ENCODE measurements at places on chromosomes 5 and 9.

GRCh38 chr5:142668336-142668735, 17.6 kb downstream of the FGF1 start:
- DNase-seq: no peak

DNA sequence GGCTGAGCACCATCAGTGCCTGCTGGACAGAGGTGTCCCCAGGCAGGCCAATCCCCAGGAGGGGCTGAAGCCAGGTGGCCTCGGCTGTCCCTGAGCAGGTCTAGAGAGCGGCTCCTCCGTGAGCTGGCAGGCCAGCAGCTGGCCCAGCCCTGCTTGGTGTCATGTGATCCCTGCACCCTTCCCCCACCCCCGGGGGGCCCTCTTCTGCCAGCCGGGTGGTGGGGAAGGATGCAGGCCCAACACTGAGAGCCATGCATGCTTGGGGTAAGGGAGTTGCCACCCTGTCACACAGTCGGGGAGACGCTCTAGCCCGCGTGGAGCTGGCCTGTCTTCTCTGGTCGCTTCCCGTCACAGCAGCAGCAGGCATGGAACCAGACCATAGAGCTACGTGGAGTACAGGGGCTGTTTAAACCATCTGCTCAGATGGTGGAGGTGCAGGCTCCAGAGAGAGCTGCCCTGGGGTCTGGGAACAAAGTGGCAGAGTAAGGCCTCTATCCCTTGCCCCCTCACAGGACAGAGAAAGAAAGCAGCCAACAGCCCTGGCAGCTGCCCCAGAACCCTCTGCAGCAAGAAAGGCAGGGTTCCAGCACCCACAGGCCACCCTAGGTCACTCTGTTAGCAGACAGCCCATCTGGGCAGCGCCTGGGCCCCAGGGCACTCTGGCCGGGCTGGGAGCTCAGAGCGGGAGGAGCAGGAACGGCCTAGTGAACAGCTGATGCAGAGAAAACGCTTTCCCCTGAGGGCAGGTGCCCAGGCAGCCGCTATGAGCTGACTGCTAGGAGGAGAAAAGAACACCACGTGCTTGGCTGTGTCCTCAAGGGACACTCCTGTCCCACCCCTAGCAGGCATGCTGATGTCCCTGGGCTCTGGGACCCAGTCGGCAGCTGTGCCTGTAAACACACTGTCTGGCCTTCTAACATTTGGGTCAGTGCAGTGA, 6.8 kb downstream of the RALGDS start:
- no peak for DNase-seq

DNA sequence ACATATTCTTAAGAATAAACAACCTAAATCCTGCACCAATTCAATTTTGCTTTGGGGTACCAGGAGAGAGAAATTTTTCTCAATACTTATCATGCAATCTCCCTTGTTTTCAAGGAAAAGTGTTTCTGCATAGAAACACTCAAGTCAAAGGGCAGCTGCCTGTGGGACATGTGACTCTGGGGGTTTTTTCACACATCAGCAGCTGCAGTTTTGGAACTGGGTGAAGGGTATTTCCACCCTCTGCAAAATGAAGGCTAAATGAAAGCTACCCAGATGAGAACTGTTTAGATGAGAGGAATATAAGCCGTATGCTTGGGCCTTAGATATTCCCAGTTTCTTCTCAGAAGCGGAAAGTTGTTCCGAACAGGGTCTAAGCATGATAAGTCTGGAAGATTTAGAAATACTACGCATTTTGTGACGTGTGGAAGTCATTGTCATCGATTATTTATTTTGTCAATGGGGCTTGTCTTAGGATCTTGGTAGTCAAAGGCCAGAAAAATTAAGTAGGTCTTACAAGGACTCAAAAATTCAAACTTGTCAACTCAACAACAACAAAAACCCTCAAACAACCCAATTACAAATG, 64.3 kb upstream of the BOD1 start:
- DNase-seq: no peak

DNA sequence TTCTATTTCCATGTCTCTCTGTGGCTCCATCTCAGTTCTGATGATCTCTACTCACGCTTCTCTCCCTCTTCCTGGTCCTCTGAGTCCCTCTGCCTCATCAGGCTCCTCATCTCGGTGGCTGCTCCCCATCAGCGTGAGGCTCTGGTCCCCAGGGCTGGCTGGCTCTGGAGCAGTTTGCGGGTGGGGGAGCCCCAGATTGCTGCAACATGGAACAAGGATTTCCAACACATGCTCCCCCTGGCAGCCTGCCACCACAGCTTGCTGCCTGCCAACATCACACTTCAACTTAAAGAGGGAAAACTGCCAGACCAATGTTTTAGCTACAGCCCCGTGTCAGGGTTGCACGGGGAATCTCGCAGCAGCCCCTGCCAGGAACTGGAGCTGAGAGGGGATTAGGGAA, 77.2 kb upstream of the NEK6 start:
- no peak for DNase-seq

GRCh38 chr9:38036359-38037084, 32.5 kb downstream of the SHB start:
- DNase-seq: peak; percentile 53

GRCh38 chr9:112015149-112015548, 118.5 kb downstream of the UGCG start:
- DNase-seq: no peak

- DNase-seq: no peak
These were observed 10.4 kb downstream of the TAF11L12 start for GRCh38 chr5:17620627-17621026.

- peak; percentile 7 for DNase-seq
These were observed 693.8 kb downstream of the DNAH5 start for GRCh38 chr5:13250464-13251291.

DNA sequence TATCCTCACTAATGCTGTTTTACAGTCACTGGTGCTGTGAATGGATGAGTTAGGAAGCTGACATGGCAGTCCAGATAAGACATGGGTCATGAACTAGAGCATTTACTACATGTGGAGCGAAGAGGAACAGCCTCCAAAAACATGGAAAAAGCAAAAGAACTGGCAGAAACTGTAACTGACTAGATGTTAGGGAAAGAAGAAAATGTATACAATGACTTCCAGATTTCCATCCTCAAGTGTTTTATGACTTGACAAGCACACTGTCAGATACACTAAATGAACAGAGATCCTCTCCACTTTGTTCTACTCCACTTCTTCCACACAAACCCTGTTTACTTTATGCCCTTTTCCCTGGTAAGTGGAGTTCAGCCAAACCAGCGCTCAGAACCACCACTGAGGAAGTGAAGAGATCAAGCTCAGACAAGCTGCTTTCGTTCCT, 11.5 kb downstream of the HMGCS1 start:
- no peak for DNase-seq

- no peak for DNase-seq
These were observed 388.2 kb downstream of the YTHDC2 start for GRCh38 chr5:113901718-113902117.

DNA sequence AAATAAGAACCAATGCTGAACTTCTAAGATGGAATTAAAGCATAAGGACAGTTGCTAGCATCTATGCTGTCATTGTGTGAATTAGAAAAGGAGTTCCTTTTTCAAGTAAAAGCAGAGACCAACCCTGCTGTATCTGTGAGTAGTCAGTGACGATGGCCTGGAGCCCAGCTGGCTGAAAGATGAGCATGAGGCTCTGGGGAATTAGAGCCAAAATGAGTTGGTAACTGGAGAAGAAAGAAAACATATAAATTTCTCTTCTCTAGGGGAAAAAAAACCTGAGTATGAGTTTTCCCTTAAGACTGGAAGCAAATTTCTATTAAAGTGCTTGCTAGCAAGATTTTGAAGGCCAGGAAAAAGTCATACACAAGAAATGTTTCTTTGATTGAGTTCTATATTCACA, 1.6 kb upstream of the SPZ1 start:
- DNase-seq: peak; percentile 25

GRCh38 chr9:1018121-1018520, 32.0 kb upstream of the DMRT2 start:
- no peak for DNase-seq

GRCh38 chr9:109861918-109862317, 81.9 kb downstream of the PALM2AKAP2 start:
- DNase-seq: no peak

GRCh38 chr5:54717870-54718269, 200.3 kb downstream of the SNX18 start:
- no peak for DNase-seq

DNA sequence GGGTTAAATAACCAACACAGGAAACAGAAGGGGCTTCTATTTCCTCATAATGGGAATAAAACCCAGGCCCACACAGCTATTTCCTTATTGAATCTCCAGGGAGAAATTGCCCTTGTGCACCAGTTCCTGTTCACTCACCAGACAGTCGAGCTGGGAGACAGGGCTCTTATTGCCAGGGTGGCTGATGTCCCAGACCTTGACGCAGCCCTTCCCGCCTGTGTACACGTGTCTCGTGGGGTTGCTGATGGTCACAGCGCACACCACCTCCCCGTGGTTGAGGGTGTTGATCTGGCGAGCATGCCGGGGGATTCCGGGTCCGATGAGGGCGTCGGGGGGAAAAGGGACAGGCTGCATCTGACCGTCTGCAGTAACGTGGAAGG, 96.5 kb downstream of the TLE1 start:
- DNase-seq: no peak

DNA sequence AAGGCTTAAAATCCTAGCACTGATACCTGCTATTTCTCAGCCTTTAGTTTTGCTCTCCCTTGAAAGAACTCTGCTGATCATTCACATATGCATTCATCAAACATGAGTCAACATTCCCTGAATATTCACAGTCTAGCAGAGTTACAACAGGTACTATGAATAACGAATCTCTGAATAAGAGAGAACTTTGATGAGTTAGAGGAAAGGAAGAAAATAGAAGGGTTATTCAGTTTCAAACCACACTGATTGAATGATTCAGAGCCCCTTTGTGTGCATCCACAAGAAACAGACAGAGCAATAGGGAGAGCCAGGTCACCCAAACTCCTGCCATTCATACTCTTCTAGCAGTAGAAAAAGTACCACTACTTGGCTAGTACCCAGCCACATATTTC, 36.0 kb downstream of the FOXD1 start:
- peak; percentile 70 for DNase-seq

DNA sequence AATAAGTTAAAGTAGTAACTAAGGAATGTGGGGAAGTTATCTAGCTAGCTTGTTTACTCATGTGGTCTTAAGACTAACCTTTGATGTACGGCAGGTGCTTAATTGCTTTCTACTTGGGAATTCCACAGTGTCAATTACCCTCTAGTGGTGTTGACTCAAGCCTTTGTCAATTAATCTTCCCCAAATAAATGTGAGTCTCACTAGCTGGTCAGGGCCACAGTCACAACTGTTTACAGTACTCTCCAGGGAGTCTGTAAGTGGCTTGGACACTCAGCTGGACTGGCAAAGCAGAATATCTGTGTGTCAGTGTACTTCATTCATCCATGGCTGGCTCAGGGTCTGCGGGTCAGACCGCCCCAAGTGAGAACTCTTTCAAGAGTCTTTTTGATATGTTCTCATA, 30.8 kb downstream of the SMIM3 start:
- no peak for DNase-seq

GRCh38 chr9:35273591-35273990, 111.8 kb downstream of the UNC13B start:
- DNase-seq: no peak

DNA sequence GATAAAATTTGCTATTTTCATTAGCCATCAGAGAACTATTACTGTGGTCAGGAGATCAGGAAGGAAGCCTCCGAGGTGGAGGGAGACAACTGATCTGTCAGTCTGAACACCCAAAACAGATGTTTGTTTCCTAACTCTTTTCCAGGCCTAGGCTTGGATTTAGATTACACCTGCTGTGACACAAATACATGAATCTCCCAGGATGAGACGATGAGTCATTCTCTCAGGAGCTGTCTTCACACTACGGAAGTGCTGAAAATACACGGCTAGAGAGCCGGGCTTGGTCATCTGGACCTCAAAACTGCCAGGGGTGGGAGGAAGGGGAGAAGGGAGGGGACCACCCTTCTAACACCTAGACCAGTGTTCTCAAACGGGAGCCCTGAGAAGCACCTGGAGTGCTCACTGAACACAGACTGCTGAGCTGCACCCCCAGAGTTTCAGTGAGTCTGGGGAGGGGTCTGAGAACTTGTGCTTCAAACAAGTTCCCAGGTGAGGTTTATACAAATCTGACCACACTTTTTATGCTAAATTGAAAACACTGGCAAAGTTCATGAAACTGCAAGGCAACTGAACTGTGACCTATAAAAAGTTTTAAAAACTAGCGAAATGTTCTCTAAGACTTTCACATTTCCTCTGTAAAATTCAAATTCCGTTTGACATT, 80.3 kb upstream of the EQTN start:
- DNase-seq: no peak

GRCh38 chr5:89047571-89047970, 164.6 kb upstream of the MEF2C start:
- DNase-seq: no peak

GRCh38 chr9:77588271-77588937, 59.7 kb downstream of the GNA14 start:
- DNase-seq: peak; percentile 41

GRCh38 chr5:136058039-136058971, 29.5 kb downstream of the TGFBI start:
- peak; percentile 75 for DNase-seq

GRCh38 chr5:154794525-154795234, 39.5 kb downstream of the LARP1 start:
- peak; percentile 52 for DNase-seq

- DNase-seq: peak; percentile 66
These were observed 566 bp upstream of the FOCAD start for GRCh38 chr9:20683351-20684034.

- DNase-seq: no peak
These were observed 75.1 kb downstream of the SH3GL2 start for GRCh38 chr9:17653947-17654465.

GRCh38 chr5:90529939-90530677, 724 bp upstream of the LYSMD3 start:
- peak; percentile 78 for DNase-seq

Data from AG08396 (cell line).